DMS79 (cell line): ENCODE measurements at places on chromosomes 2 and 18.

- DNase-seq = no peak
Measured at GRCh38 chr2:46278952-46279351, 18.3 kb upstream of the EPAS1 start.

DNA sequence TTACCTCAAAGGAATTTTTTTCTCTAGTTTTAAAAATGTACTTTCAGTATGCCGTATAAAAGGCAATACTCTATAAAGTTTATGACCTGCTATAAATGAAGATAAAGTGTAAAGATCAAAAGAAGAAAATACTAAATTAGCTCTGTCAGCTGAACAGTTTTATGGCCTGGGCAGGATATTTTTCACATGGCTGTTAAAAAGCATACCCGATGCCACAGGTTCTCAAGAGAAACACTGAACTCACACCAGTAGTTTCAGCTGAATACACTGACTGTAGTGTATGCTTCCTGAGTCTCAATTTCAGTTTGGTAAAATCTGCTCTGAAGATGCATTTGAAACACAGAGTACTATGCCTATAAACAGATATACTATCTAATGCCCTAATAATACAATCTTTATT is 126.0 kb downstream of the PIGN start:
- DNase-seq = no peak

DNA sequence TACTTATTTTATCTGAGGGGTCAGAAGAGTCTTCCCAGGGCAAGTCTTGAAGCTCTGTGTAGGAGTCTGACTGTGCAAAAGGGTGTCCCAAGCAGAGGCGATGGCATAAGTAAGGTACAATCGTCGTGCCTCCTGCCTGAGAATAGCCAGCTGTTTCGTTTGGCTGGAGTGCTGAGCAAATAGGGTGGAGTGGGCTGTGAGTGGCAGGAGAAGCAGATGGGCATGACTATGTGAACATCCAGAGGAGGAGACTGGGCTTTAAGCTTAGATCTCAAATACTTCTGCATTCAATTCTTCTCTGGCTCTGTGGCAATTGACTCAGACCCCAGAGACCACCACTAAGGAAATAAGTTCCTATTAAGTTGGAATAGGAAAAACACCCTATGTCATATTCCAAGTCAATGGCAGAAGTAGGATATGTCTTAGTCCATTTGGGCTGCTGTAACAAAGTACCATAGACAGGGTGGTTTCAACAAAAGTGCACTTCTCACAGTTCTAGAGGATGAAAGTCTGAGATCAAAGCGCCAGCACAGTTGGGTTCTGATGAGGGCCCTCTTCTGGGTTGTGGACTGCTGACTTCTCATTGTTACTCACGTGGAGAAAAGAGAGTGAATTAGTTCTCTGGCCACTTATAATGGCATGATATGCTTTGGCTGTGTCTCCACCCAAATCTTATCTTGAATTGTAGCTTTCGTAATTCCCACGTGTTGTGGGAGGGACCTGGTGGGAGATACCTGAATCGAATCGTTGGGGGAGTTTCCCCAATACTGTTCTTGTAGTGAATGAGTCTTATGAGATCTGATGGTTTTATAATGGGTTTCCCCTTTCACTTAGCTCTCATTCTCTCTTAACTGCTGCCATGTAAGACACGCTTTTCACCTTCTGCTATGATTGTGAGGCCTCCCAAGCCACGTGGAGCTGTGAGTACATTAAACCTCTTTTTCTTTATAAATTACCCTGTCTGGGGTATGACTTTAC is 120.2 kb downstream of the LPIN1 start:
- DNase-seq = peak; percentile 75

GRCh38 chr2:189440644-189440946 is 679 bp upstream of the WDR75 start:
- no peak for DNase-seq

- no peak for DNase-seq
Measured at GRCh38 chr18:70621710-70622109, 332.9 kb downstream of the SOCS6 start.

GRCh38 chr2:216666461-216667233 is 28.7 kb downstream of the IGFBP5 start:
- peak; percentile 75 for DNase-seq

- no peak for DNase-seq
Measured at GRCh38 chr18:332721-333510, 65.1 kb upstream of the THOC1 start.
